ENCODE measurements at places on chromosomes 7 and 10. TPM values are rescaled to one million over a fixed set of nuclear protein-coding genes. Genes with fewer than 3 reads are reported as not detected.

GRCh38 chr7:55996856-55997500 is 32.6 kb downstream of the NIPSNAP2 start:
- no peaks in the 10 kb centered on the region for H3K27me3 ChIP-seq
- H3K4me3 ChIP-seq, result no peak overlapping the region
- peaks cover 40% of the 10 kb centered on the region for H3K36me3 ChIP-seq

GRCh38 chr10:6648894-6649720 is 69.0 kb upstream of the PRKCQ start:
- no peak overlapping the region for H3K27ac ChIP-seq
- H3K4me1 ChIP-seq, result peaks cover 36% of the 10 kb centered on the region
- H3K36me3 ChIP-seq, result no peaks in the 10 kb centered on the region
- no peak overlapping the region for H3K4me3 ChIP-seq

Gene FAM25A
- total RNA-seq, result not detected

GRCh38 chr10:113959383-113959760 is 84.3 kb upstream of the ADRB1 start:
- H3K27ac ChIP-seq, result no peak overlapping the region
- no peaks in the 10 kb centered on the region for H3K36me3 ChIP-seq
- no peak for DNase-seq
- peaks cover 39% of the 10 kb centered on the region for H3K4me1 ChIP-seq

DNA sequence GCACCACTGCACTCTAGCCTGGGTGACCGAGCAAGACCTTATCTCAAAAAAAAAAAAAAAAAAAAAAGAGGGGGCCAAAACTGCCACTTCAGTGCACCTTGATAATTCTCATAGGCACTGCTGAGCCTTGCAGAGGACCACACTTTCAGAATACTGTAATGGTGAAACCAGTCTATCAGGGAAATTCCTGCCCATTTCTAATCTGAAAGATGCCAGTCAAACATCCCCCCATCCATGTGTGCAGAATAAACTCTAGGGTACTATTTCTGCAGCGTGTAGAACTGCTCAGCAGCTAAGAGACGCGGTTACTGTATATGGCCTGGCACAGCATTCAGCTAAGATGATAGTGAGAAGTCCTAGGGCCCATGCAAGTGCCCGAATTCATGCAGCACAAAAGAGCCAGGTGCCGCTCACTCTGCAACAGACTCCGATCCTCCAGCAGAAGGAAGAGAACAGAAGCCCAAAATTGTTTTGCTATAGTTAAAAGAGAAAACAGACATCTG is 286.8 kb upstream of the KLF14 start:
- peaks cover 43% of the 10 kb centered on the region for H3K36me3 ChIP-seq
- DNase-seq, result peak; percentile 56
- H3K27ac ChIP-seq, result peak overlapping the region; percentile 76
- no peaks in the 10 kb centered on the region for H3K27me3 ChIP-seq
- peak overlapping the region; percentile 31 for H3K4me3 ChIP-seq
- peaks cover 42% of the 10 kb centered on the region for H3K4me1 ChIP-seq

- no peaks in the 10 kb centered on the region for H3K36me3 ChIP-seq
- DNase-seq, result no peak
- H3K4me3 ChIP-seq, result no peak overlapping the region
- no peaks in the 10 kb centered on the region for H3K4me1 ChIP-seq
- H3K27me3 ChIP-seq, result no peaks in the 10 kb centered on the region
Observed at GRCh38 chr7:111718886-111719285, 156.6 kb upstream of the IMMP2L start.

DNA sequence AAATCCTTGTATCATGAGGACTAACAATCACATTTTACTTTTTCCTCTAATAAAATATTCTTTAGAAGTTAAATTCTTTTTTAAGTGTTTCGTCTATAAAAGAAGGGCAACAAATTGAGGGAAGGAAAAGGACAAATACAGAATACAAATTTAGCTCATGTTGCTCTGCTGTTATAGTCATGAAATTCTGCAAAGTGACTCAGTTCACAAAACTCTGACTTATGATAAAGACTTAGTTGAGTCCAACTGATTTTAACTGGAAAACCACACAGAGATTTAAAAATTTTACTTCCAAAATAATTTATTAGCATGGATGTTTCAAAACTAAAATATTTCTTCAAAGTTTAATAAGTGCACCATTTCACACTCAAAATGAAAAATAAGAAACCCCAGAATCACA is 75.0 kb upstream of the GPR22 start:
- H3K4me1 ChIP-seq, result no peaks in the 10 kb centered on the region
- H3K27me3 ChIP-seq, result no peaks in the 10 kb centered on the region
- no peak for DNase-seq
- H3K27ac ChIP-seq, result no peak overlapping the region
- no peak overlapping the region for H3K4me3 ChIP-seq

DNA sequence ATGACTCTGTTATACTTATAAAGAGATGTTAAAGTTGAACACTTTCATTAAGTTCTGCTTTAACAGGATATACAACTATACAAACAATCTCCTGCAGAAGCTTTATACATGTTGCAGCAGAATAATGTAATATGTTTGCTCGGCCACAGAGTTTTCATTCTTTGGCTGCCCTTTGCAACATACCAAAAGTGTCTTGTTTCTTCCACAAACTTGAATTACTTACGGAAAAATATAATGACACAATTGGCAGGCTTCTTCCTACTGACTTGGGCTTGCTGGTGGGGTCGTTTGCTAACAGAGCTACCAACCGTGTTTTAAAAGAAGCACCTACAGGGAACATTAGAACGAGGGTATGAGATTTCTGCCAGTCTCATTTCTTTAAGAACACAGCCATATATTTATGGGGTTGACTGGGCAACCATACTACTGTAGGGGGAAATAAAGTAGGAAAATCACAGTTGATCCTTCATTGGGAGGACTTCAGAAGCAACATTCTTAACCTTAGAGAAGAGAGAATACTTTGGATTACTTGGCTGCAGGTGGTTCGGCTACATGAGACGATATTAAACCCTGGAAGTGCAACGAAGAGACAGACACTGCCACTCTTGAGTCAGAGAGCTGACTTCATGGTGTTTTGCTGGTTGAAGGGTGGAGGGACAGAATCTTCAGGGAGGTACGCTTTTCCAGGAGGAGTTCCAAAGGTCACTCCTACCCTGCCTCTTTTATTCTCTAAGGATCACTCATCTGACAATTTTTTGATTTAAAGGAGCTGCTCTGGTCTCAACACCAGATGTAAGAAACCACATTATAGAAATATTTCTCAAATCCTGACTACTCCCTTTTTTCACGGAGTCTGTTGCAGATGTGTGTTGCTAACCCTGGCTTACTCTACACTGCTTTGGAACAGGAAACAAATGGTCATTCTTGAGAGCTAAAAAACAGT is 123.9 kb downstream of the SEMA3C start:
- no peak for DNase-seq
- H3K27me3 ChIP-seq, result no peaks in the 10 kb centered on the region
- no peaks in the 10 kb centered on the region for H3K36me3 ChIP-seq
- no peaks in the 10 kb centered on the region for H3K4me1 ChIP-seq
- no peak overlapping the region for H3K4me3 ChIP-seq

DNA sequence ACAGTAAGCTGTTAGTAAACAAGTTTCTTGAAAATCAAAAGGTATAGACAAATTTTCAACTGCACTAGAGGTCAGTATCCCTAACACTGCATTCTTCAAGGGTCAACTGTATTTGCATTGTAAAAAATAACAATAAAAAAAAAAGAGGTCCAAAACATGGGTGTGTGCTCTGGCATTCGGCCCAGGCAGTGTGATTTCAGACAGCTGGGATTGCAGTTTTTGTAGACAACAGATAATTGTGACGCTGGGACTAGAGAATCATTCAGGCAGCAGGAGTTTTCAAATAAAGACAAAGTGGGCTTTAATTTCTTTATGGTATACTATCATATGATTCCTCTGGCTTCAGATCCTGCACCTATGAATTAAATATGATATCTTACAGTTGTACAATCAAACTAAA is 543.2 kb upstream of the SEMA3D start:
- no peaks in the 10 kb centered on the region for H3K27me3 ChIP-seq
- no peaks in the 10 kb centered on the region for H3K4me1 ChIP-seq
- no peak for DNase-seq
- H3K27ac ChIP-seq, result no peak overlapping the region

DNA sequence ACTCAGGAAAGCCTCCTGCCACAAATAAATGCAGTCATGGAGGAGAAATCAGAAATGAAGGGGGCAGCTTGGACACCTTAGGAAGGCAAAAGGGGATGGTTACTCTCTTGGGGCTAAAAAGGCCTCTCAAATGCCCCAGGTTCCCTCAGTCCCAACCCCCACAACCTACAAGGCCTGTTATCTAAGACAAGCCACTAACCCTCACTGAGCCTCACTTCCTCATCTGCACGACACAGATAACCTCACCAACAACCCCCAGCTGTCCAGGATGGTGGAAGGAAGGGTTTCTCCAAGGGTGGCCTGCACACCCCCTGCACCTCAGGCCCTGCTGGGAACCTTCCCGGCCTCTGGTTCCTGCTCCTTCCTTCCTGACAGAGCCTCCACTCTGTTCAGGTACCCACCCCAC is 29.2 kb downstream of the SORBS1 start:
- peaks cover 4% of the 10 kb centered on the region for H3K27me3 ChIP-seq
- no peak overlapping the region for H3K4me3 ChIP-seq
- H3K27ac ChIP-seq, result no peak overlapping the region

Gene CFAP46
- total RNA-seq, result not detected

DNA sequence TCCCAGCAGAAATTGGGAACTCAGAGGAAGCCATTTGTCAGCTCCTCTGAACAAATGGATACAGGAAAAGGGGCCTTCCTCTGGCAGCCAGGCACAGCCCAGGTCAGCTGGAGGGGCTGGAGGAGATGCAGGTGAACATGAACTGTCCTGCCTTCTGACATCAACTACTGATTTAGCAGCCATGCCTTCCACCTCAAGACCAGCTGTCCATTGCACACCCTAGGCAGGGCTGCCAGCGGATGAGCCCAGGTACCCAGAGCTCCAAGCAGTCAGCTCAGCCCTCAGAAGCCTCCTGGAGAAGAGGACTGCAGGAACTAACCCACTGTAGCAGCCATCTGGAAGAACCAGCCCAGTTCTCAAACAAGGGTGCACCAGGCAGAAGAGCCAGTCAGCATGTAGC is 44.1 kb upstream of the GDF10 start:
- no peaks in the 10 kb centered on the region for H3K27me3 ChIP-seq
- H3K4me3 ChIP-seq, result no peak overlapping the region
- peak overlapping the region; percentile 49 for H3K27ac ChIP-seq
- H3K36me3 ChIP-seq, result peaks cover 2% of the 10 kb centered on the region

Gene GNAT3
- not detected for total RNA-seq

GRCh38 chr10:30013757-30014156 is 45.6 kb downstream of the JCAD start:
- no peak overlapping the region for H3K27ac ChIP-seq
- no peaks in the 10 kb centered on the region for H3K36me3 ChIP-seq
- peaks cover 36% of the 10 kb centered on the region for H3K27me3 ChIP-seq
- no peak overlapping the region for H3K4me3 ChIP-seq

DNA sequence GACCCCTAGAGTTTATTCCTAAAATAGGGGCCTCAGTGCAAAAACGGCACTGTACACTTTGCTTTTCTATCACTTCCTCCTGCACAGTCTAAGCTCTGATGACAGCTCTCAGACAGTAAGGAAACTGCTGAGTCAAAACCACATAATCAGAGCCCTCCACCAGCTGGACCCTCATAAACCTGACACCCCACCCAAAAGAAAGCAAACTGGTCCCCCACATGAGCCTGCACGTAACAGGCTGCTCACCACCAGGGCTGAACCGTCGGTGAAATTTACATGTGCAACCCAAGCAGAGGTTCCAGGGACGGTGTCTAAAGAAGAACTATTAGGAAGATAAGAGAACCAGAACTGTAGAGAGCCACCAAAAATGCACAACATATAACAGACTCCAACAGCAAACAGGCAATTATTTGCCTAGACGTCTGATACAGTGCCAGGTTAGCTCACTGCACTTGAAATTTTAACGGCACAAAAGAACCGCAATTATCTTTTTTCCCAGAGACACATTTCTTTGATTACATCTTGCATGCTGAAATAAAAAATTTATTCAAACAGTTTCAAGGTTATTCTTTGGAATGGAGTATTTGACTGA is 19.6 kb downstream of the SGMS1 start:
- H3K4me3 ChIP-seq, result no peak overlapping the region
- H3K27me3 ChIP-seq, result no peaks in the 10 kb centered on the region
- no peaks in the 10 kb centered on the region for H3K36me3 ChIP-seq
- no peak for DNase-seq
- no peak overlapping the region for H3K27ac ChIP-seq

Gene DAGLB
- total RNA-seq, result 26.8 TPM

Gene FRMD4A
- 0.98 TPM for total RNA-seq

- no peak for DNase-seq
- H3K36me3 ChIP-seq, result no peaks in the 10 kb centered on the region
- H3K27ac ChIP-seq, result no peak overlapping the region
Observed at GRCh38 chr7:80740778-80741545, 102.5 kb downstream of the CD36 start.

DNA sequence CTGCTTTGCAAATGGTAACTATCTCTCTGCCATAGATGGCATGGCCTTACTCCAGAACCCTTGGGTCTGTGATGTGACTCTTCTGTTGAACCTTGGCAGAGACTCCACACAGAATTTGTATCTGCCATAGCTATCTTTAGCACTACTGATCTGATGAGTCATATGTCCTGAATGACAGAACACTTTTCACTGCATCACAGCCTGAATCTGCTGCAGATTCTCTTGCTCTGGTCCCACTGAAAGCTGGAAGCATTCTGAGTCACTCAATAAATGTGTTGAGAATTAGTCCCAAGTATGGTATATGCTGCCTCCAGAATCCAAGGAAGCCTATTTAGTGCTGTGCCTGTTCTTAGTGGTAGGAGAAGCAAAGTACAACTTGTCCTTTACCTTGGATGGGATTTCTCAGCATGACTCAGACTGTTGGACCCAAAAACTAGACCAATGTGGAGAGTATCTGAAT is 39.5 kb upstream of the ANKRD1 start:
- H3K27me3 ChIP-seq, result no peaks in the 10 kb centered on the region
- no peak overlapping the region for H3K27ac ChIP-seq
- H3K36me3 ChIP-seq, result no peaks in the 10 kb centered on the region

DNA sequence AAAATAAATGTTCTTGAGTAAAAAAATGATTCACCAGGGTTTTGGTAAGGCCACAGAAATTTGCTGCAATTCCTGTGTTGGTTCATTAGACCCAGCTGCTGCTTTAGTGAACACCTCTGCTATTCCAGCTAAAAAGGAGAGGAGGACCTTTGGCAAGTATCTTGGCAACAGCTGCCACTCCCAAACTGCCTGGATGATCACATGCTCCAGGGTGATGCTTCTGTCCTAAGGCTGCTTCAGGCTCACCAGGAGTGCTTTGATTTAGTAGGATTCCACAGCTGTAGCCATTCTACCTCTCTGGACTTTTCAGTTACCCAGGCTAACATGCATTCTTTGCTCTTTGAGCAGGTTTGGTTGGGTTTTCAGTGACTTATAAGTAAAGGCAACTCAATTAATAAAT is 82.6 kb upstream of the NPVF start:
- H3K4me1 ChIP-seq, result no peaks in the 10 kb centered on the region
- DNase-seq, result no peak
- H3K27ac ChIP-seq, result no peak overlapping the region
- H3K4me3 ChIP-seq, result no peak overlapping the region

DNA sequence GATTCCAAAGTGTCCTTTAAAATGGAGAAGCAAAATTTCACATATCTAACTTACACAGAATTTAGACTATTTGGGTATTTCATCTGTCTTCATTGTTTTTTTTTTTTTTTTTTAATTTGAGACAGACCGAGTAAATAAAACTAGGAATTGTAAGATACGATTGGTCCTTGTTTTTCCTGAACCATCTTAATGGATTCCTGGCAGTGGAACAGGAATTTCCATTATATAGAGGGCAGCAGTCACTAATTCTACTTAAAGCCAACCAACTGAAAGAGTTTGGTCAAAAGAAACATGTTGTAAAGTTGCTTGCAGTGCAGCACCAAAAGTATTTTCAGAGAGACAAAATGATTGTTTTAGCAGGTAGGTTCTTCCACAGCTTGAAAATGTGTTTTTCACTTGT is 72.5 kb upstream of the HGF start:
- peaks cover 5% of the 10 kb centered on the region for H3K4me1 ChIP-seq
- no peak overlapping the region for H3K4me3 ChIP-seq
- no peaks in the 10 kb centered on the region for H3K27me3 ChIP-seq
- no peak overlapping the region for H3K27ac ChIP-seq
- H3K36me3 ChIP-seq, result no peaks in the 10 kb centered on the region

Measured in activated CD4-positive, alpha-beta T cell treated with anti-CD3 and anti-CD28 coated beads, Interleukin-2, amount 10 ng/mL, durations not matched to agents 24 days and 14 days (primary cell).